ENCODE measurements at places on chromosomes 7 and 10. TPM values are rescaled to one million over a fixed set of nuclear protein-coding genes. Genes with fewer than 3 reads are reported as not detected.

The ACTL6B gene
- not detected for total RNA-seq

The EPHB4 gene
- 40.6 TPM for total RNA-seq

The SBDS gene
- total RNA-seq: 105 TPM

The OLAH gene
- 0.92 TPM for total RNA-seq

The GDF10 gene
- 0.08 TPM for total RNA-seq
